Caudate nucleus (tissue), 63 donors: ENCODE measurements at places on chromosomes 7 and 10.

DNA sequence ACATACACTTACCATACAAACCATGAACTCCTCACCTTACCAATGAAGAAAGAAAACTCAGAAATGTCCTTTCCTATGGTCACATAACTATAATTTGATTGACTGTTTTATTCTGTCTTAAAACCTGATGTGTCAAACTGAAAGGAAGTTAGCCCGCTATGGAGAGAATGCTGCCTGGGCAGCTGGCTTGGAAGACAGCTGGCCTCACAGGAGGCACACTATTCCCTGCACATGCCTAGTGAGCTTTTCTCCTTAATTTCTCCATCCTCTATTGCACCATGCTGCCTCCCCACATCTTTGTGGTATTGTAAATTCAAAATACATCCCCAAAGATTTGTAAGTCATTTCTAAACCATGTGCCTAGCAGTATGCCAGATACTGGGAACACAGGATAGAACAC, 163.3 kb downstream of the STK31 start:
- DNase-seq, result no peak

GRCh38 chr7:47371733-47372368, 210.1 kb downstream of the TNS3 start:
- peak; percentile 21 for DNase-seq

- DNase-seq, result no peak
Observed at GRCh38 chr10:84184517-84184916, 9.8 kb upstream of the CDHR1 start.

- no peak for DNase-seq
Observed at GRCh38 chr7:7327423-7327822, 145.1 kb downstream of the C1GALT1 start.

DNA sequence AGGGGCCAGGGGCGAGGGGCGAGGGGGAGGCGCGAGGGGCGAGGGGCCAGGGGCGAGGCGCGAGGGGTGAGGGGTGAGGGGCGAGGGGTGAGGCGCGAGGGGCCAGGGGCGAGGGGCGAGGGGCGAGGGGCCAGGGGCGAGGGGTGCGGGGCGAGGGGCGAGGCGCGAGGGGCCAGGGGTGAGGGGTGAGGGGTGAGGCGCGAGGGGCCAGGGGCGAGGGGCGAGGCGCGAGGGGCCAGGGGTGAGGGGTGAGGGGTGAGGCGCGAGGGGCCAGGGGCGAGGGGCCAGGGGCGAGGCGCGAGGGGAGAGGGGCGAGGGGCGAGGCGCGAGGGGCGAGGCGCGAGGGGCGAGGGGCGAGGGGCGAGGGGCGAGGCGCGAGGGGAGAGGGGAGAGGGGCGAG, 192.3 kb downstream of the PTPRN2 start:
- no peak for DNase-seq

- no peak for DNase-seq
Observed at GRCh38 chr7:44259547-44260457, 59.0 kb downstream of the YKT6 start.

- DNase-seq, result no peak
Observed at GRCh38 chr10:70694418-70695141, 22.3 kb downstream of the ADAMTS14 start.

- DNase-seq, result no peak
Observed at GRCh38 chr7:114715907-114716306, 206.0 kb upstream of the MDFIC start.

DNA sequence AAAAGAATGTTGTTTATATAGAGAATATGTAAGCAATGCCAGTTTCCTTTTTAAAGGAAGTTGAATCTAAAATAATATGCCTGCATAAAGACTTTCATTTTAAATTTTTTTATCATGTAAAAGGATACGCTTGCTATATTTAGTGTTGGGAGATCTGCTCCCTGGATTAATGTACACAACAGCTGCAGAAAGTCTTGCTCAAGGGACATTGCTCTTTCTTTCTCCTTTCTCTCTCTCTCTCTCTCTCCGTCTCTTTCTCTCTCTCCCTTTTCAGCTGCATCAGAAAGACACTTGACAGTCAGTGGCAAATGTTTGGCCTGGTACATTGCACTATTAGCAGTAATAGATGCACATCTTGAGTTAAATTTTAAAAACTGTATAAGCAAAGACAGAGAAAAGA, 739 bp downstream of the MYPN start:
- DNase-seq, result no peak

- no peak for DNase-seq
Observed at GRCh38 chr10:30368065-30368718, 19.1 kb upstream of the MTPAP start.

DNA sequence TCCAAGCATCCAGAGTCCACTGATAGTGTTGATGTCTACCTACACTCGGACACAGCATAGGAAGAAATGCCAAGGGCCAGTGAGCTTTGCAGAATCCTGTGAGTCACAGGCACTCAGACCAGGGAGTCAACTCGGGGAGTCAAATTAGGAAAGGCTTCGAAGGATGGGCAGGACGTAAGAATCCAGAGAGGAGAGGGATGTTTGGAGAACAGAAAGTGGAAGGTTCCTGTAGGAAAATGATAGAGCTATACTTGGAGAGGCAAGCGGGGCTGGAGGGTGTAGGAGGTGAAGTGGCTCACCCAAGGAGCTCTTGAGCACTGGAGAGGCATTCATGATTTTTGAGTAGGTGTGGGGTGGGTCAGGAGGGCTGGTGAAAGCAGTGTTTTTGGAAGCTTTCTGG, 3.0 kb downstream of the ZYX start:
- no peak for DNase-seq

- no peak for DNase-seq
Observed at GRCh38 chr7:68564306-68565135, 1033.8 kb upstream of the AUTS2 start.

DNA sequence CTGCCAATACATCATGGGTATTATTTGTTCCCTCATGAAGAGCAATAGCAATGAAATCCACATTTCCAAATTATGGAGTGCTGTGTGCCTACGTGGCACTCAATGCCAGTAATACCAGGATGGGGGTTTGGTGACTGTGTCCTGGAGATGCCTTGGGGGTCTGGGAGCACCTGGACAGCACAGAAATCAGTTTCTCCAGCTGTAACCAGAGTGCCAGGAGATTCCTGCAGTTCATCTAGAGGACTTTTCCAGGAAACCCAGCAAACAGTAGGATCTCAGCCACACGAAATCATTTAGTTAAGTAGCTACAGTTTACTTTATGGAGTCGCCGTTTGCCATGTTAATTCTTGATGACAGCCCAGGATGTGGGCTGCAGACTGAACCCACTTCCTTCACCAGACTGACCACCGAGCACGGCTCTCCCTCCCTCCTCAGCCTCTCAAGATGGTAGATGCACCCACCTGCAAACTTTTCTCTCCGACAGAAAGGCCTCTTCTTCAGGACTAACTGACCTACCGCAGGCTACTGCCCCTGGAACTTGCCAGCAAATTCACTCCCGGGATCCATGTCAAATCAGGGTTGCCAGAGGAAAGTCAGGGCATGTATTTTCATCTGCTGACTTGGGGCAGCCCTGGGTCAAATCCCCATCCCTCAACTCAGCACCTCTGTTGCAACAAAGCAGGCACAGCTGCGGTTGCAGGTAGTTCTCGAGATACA, 30.3 kb downstream of the MKI67 start:
- DNase-seq, result no peak

- DNase-seq, result no peak
Observed at GRCh38 chr10:126016156-126016805, 119.9 kb downstream of the FANK1 start.

DNA sequence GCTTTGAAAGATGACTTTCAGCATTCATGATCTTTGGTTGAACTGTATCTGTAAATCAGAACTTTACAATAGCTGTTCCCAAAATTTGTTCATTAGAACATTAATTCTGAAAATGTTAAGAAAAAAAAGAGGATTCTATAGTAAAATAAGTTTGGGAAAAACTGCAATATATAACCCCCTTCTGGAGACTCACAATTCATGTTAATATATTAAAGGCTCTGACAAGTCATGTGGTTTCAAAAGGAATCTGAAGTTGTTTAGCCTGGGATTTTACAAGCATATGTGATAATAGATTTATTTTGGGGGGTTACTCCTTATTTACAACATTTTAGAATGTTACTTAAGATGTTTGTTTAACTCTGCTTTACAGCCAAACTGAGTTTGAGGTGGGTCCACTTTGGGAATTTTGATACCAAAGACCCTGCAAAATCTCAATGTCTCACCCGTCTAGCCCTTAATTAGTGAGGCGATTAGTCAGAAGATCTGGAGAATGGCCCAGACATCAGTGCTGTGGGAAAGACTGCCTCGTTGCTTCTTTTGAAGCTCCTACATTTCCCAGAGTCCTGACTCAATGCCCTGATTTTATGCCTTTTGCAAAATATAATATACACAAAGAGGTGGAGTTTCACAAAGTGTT, 40.0 kb downstream of the CDK1 start:
- no peak for DNase-seq

GRCh38 chr7:29145553-29146056, 732 bp downstream of the CPVL start:
- DNase-seq, result no peak

- DNase-seq, result no peak
Observed at GRCh38 chr7:131170440-131171271, 157.0 kb upstream of the MKLN1 start.

DNA sequence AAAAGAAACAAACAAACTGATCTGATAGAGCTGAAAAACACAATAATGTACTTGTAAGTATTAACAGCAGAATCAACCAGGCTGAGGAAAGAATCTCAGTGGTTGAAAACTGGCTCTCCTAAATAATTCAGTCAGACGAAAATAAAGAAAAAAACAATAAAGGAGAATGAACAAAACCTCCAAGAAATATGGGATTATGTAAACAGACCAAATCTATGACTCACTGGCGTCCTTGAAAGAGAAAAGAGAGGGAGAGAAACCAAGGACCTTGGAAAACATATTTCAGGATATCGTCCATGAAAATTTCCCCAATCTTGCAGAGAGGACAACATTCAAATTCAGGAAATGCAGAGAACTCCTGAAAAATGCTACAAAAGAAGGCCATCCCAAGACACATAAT, 62.9 kb downstream of the FBXL13 start:
- no peak for DNase-seq

DNA sequence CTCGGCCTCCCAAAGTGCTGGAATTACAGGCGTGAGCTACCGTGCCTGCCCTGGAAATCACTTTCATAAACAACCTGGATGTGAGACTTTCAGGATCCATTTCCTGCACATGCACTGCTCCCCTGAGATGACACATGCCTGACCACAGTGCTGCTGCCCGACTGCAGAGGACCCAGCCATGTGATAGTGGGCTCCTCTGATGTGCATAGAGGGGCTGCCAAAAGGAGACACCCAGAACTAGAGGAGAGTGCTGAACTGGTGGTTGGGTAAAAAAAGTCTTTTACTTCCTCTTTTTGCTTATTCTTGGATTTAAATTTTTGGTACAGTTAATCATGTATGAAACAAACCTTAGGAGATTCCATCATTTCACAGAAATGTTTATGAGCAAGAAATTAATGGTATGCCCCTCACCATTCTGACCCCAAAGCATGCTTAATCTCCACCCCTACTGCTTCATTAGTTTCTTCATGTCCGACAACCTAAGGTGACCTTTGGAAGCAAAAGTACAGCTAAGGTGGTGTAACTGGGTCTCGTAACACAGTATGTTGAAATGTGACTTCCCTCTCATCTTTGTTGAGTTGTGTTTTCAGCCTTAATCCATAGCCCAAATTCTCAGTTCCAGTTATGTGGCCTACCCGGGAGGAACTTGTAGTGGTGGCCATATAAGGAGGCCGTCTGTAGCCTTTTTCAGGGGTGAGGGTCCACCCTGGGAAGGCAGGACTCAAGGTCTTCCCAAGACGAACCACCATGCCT, 111.1 kb downstream of the RNF216 start:
- no peak for DNase-seq

GRCh38 chr10:115624448-115624847, 531.3 kb downstream of the ATRNL1 start:
- DNase-seq, result no peak

GRCh38 chr10:95482501-95483233, 78.5 kb downstream of the SORBS1 start:
- no peak for DNase-seq

GRCh38 chr10:32949221-32949678, 8.8 kb downstream of the ITGB1 start:
- DNase-seq, result no peak

DNA sequence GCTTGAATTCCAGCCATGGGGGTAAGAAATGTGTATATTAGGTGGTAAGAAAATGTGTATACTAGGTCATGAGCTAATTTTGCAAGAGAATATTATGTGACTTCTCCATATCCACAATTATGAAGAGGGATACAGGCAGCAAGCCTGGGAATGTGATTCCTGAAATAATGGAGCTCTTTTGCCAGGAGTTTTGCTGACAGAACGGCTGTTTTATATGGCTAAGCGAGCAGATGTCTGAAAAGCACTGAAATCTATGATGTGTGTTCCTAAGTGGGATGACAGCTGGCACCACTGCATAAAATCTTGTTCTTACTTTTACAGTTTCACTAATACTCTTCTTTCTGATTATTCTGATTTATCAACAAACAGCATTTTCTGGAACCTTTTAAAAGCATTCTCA, 386.0 kb upstream of the HPS1 start:
- no peak for DNase-seq

GRCh38 chr7:22662556-22663356, 64.2 kb upstream of the IL6 start:
- no peak for DNase-seq

DNA sequence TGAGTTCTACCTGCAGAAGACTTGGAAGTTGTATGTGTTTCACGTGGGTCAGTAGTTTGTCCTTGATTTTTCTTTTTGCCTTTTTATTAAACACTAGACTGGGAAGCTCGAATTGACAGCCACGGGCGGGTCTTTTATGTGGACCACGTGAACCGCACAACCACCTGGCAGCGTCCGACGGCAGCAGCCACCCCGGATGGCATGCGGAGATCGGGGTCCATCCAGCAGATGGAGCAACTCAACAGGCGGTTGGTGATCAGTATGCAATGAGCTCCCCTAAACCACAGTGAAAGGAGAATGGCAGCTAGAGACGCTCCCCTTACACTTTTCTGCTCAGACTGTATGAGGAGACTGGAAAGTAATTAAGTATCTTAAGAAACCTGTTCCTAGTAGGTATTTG, 126.7 kb upstream of the STK17A start:
- DNase-seq, result no peak

DNA sequence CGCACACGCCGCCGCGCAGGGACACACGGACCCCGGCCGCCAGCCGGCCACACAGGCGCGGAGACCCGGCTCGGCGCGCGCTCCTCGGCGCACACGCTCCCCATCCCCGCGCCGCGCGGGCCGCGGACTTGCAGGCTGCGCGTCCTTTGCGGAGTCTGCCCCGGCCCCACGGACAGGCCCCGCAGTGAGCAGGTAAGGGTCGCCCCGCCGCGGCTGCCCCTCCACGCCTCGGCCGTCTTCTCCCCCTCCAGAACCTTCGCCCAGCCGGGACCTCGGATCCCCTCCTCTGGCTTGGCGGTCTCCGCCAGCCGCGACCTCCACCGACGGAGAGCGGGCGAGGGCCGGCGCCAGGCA, 356 bp downstream of the ADCYAP1R1 start:
- DNase-seq, result no peak

DNA sequence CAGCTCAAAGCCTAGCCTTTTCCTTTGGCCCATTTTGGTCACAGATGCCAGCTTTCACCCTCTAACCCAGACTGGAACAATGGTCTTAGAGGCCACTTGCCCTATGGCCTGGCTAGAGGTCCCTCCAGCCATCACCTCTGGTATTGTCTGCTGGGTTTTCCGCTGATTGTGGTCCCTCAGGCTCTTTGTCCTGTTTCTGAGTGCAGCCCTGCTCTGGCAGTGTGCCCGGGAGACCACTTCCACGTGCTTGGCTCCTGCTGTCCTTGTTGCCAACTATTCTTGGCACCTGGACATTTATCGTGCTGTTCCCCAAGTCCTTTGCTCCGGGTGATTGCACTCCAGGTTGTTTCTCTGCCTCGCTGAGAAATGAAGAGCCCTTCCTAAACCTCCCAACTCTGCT, 53.3 kb upstream of the FAM180A start:
- no peak for DNase-seq

GRCh38 chr7:38862666-38863065, 46.3 kb downstream of the VPS41 start:
- no peak for DNase-seq
